Omental fat pad (tissue), 4 donors: ENCODE measurements at places on chromosomes 2 and 18.

GRCh38 chr2:155223781-155224406 lies 525.4 kb downstream of the KCNJ3 start:
- no peak for DNase-seq

DNA sequence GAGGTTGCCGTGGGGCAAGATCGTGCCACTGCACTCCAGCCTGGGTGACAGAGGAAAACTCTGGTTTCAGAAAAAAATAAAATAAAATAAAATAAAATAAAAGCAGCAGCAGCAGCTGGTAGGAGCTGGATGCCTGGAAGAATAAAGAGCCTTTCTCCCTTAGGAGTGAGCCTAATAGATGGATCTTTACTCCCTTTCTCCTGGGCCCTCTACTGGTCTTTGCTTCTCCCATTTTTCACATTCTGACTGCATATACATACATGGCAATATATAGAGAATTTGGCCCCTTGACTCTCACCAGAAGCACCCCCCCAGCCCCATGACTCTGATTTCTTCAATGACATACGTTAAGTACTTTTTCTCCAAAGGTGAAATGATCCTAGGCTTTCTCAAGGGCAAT lies 9.8 kb upstream of the MALT1 start:
- DNase-seq = no peak

DNA sequence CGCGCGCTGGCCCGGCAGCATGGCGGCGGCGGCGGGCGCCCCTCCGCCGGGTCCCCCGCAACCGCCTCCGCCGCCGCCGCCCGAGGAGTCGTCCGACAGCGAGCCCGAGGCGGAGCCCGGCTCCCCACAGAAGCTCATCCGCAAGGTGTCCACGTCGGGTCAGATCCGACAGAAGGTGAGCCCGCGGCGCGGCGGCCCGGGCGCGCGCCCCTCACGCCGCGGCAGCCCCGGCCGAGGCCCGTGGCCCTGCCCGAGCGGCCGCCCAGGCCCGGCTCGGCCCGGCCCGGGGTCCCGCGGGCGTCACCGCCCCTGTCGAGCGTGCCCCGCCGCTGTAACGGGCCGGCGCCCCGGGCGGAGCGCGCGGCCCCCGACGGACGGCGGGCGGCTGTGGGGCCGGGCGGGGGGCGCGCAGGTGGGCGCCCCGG lies 218 bp downstream of the DGKD start:
- DNase-seq = no peak

DNA sequence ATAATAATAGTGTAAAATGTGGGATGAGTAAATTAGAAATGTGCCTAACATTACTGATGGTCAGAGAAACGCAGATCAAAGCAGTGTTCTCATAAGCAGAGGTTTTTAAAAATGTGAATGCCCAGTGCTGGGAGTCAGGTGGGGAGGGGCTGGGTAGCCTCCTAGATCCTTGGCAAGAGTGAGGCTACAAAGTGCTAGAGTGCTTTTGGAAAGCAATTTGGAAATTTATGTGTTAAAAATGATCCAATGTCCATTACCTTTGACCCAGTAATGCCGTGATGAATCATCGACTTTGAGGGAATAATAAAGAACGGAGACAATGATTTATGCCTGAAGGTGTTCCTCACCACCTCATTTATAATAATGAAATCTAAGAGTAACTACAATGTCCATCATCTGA lies 44.9 kb upstream of the TWIST2 start:
- DNase-seq = no peak

GRCh38 chr2:214322662-214323061 lies 88.2 kb upstream of the VWC2L start:
- no peak for DNase-seq

- DNase-seq = no peak
Observed at GRCh38 chr2:71614976-71615766, 161.8 kb downstream of the DYSF start.

DNA sequence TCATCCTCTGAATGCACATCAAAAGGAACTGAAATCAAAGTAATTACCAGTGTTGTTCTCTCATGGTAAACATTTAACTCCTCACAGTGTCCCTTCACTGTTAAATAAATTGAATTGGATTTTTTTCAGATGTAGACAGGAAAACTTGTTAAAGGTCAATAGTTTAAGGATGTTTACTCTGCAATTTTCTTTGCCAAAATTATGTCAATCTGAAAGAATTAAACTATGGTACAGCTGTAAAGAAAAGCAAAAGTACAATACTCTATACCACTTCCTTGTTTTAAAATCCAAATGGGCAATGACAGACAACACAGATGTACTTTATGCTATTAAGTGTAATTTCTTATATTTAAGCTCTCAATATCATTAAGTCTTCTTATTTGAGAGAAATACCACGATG lies 153.2 kb downstream of the WDPCP start:
- DNase-seq = no peak

DNA sequence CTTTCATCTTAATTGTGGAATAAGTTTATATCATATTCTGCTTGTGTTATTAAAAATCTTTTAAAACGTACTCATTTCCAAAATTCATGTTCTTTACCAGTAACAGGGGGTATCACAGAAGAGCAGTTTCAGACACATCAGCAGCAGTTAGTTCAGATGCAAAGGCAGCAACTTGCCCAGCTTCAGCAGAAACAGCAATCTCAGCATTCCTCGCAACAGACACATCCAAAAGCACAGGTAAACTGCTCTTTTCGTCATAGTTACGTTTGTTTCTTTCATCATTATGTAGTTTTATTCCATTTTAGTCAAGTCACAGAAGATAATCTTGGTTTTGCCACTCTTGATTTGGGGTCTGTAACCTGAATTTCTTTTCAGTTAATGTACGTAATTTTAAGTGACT lies 93.5 kb upstream of the KIF5C start:
- no peak for DNase-seq

DNA sequence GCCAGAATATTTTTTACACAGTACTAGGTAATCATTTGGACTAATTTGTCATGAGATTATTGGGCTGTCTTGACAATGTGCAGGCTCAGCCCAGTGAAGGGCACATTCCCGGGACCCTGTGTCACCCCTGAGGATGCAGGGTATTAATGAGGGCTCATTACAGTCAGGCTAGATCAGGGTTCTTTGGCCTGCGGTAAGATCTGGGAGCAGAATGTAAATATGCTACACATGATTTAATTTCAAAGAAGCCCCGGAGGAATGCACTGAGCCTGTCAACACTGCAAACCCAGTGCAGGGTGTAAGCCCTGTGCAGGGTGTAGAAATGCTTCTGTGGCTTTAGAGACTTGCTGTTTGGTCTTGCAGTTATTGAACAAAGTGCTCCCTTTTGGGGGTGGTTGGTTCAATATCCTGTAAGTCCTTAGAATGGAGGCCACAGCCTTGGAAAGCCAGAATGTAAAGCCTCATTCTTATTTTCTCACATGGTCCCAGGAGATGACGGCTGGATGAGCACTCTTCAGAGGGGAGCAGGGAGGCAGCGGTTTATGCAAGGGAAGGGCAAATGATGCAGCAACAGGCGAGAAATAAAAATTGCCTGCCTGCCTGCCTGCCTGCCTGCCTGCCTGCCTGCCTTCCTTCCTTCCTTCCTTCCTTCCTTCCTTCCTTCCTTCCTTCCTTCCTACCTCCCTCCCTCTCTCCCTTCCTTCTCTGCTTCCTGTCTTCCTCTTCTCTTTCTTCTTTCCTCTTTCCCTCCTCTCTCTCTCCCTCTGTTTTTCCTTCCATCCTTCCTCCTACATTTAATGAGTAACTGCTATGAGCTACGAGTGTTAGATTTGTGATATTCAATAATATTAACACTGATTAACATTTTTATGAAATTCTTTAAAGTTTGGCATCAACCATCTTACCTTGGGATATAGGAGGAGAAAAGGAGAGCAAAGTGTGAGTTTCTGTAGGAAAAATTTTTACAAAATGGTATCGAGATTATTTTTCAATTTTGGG lies 148.8 kb downstream of the VAPA start:
- no peak for DNase-seq

GRCh38 chr2:130871843-130872740 lies 35.4 kb downstream of the ARHGEF4 start:
- DNase-seq = no peak

- no peak for DNase-seq
Observed at GRCh38 chr2:222952204-222952603, 91.4 kb downstream of the ACSL3 start.

- no peak for DNase-seq
Observed at GRCh38 chr2:37634914-37635503, 36.4 kb downstream of the CDC42EP3 start.

GRCh38 chr2:221588306-221588985 lies 16.3 kb upstream of the EPHA4 start:
- DNase-seq = no peak

- no peak for DNase-seq
Observed at GRCh38 chr2:33108483-33109443, 162.0 kb downstream of the LTBP1 start.

DNA sequence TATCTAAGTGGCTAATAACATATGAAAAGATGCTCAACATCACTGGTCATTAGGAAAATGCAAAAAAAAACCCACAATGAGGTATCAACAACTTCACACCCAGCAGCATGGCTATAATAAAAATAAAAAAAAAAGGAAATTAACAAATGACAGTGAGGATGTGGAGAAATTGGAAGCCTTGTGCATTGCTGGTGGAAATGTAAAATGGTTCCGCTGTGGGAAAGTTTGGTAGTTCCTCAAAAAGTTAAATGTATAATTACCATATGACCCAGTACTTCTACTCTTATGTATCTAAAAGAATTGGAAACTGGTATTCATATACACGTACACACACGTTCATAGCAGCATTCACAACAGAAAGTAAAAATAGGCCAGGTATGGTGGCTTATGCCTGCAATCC lies 15.5 kb upstream of the CACNB4 start:
- DNase-seq = no peak

GRCh38 chr2:136404176-136404575 lies 286.2 kb upstream of the CXCR4 start:
- DNase-seq = no peak

GRCh38 chr2:85591563-85591962 lies 4.0 kb upstream of the RNF181 start:
- no peak for DNase-seq

DNA sequence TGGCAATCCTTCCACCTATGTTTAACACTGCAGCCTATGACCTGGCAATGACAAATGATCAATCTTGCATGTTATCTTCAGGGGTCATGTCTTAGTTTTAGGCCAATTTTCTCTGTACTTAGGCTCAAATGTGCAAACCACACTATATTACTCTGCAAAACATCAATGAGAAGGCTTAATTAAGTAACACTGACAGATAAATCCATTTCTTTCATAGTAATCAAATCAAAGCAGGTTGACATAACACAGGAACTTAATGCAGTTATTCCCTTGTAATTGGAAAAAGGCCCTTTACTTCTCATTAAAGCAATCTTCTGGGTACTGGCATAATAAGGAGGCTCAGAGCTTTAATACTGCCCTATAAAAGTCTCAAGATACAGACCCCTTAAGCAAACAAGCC lies 114.4 kb downstream of the TCF4 start:
- DNase-seq = no peak

- no peak for DNase-seq
Observed at GRCh38 chr2:231467016-231467545, 2.8 kb upstream of the NCL start.

DNA sequence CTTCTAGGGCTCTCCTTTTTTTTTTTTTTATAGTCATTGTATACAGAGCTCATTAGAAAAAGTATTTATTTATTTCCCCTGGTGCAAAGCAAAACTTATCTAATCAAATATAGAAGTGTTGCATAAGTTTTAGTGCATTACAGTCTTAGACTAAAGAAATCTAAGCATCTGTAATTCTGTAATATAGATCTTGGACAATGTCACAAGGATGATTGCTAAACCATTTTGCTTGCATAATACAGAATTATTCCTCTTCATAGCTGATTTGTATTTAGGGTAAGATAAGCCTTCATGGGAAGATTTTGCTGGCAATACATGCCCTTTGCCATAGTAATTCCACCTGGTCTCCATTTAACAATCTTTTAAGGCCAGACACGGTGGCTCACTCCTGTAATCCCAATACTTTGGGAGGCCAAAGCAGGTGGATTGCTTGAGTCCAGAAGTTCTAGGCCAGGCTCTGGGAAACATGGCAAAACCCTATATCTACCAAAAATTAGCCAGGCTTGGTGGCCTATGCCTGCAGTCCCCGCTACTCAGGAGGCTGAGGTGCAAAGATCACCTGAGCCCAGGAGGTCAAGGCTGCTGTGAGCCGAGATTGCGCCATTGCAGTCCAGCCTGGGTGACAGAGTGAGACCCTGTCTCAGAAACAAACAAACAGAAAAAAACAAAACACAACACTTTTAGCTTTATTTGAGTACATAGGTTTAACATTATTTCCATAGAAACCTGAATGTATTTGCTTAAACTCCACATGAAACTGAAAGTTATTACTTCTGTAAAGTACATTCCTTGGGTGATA lies 2.2 kb upstream of the ACADL start:
- DNase-seq = no peak

- no peak for DNase-seq
Observed at GRCh38 chr2:156380117-156380645, 47.7 kb upstream of the NR4A2 start.

DNA sequence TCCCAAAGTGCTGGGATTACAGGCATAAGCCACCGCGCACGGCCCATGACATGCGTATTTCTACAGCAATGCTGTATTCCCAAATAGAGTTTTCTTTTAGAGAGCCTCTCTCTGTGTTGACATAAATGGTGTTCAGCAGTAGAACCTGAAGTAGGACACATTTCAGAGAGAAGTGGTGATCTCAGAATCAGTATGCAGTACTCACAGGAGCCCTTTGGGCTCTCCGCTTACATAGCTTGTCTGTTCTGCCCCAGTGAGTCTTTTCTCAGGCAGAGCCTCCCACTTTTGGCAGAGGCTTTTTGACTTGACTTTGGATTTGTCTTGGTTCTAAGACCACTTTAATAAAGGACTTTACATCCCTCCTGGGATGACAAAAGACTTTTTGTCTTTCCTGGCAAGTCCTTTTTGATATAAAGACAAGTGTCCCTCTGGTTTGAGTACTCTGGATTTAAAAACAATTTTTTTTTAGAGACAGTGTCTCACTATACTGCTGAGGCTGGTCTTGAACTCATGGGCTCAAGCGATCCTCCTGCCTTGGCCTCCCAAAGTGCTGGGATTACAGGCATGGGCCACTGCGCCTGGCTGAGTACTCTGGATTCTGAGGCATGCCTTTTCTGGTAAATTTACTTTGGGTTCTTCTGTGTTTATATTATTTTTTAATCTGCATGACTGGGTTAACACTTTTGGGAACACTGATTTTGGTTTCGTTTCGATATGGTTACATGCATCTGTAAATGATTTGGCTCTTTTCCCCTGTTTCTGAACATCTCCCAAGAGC lies 113.3 kb downstream of the SMAD2 start:
- no peak for DNase-seq

GRCh38 chr18:57353940-57354461 lies 1.6 kb downstream of the ST8SIA3 start:
- DNase-seq = no peak

DNA sequence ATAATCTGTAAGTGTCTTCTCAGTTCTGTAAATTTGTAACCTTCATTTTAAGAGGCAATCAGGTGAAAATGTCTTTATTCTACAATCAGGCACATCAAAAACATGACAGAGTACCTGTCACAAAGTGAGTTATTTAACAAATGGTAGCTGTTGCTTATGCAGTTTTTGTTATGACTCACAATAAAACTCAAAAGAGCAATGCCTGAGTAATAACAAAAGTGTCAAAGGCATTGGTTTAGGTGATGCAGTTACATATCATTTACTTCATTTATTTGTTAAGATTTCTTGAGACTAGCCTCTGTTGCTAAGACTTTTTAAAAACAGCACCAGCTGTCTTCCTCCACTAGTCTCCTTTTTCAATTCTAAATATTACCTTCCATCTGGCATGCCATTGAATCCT lies 177.8 kb downstream of the KIAA1328 start:
- DNase-seq = no peak
